ENCODE measurements at places on chromosomes 6 and 20.

DNA sequence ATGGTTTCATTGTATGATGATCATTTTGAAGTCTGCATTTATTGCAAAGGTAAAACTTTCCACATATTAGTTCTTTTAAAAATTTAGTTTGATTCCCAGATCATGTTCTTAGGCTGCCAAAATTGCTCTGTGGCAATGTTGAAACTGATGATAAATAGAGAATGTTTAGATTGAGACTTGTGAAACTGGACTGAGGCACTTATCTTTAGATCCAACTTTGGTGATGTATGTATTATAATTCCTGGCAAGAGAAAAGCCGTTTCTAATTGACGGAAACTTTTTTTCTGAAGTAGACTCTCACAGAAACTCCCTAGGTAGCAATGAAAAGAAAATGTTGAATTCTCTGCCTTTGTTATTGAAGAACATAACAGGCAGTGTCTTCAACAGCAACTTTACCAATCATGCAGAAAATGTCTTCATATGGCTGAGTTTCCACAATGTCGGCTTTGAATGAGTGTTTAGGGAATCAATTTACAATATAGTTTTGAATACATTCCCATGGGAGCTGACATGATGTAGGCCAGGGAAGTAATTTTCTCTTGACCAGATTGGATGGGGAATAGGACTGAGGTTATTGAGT is 456.2 kb downstream of the CD109 start:
- no peak for DNase-seq

DNA sequence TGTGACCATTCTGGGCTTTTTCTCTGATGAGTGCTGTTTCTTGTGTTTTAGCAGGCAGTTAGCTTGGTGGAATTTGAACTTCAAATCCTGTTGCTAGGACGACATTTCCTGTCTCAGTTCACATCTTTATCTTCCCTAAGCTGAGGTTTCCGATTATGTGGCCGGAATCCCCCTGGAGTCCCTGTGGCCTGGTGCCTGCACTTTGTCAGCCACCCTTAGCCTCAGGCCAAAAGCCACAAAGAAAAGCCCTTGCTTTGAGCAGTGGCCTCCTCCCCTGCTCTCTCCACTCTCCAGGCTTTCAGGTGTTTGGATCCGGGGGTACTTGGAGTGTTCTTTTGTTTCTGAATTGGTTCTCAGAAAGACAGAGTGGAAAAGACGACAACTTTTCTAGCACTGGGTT is 59.9 kb upstream of the PMEPA1 start:
- no peak for DNase-seq

DNA sequence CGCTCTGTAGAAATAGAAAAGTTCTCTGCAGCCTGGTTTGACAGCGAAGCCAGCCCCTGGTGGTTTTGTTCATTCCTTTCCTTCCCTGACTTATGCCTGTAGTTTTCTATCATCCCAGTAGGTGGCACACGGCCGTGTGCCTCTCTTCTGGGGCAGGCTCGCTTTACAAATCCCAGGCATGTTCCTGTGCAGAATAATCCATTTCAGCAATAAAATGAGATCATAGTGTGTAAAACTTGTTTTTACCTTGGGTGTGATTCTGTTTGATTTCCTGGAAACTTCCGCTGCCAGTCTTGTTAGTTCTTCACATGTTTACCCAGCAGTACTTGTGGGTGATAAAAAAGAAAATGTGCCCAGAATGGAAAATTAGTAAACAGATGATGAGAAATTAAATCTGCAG is 7.4 kb upstream of the INSM1 start:
- DNase-seq, result peak; percentile 82

DNA sequence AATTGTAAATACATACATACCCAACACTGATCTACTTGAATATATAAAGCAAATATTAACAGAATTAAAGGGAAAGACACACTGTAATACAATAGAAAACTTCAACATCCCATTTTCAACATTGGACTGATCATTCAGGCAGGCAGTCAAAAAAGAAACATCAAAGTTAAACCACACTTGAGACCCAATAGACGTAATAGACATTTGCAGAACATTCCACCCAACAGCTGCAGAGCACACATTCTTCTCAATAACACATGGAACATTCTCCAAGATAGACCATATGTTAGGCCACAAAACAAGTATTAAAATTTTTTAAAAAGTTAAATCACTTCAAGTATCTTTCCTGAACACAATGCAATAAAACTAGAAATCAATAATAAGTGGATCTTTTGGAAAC is 698.2 kb downstream of the COL12A1 start:
- no peak for DNase-seq

GRCh38 chr6:111927321-111927720 is 54.1 kb upstream of the FYN start:
- no peak for DNase-seq
